ENCODE measurements at places on chromosomes 3 and 15.

DNA sequence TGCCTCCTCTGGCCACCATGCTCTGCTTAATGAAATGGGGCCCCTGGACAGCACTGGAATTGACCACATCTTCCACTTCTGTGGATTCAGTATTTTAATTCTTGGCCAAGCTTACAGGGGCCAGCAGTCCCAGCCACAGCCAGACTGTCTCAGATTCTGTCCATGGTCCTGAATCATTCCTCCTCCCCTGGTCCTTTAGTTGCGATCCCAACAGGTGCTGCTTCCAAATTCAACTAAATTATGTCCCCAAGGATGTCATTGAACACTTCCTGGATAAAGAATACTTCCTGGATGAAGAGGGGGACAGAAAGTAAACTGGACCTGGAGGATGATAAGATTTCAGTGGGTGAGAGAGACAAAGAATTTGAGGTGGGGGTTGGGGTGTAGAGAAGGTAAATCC is 111.1 kb upstream of the FOXB1 start:
- DNase-seq: no peak

GRCh38 chr15:68930268-68931022 is at the start of gene SPESP1:
SPESP1 (plus strand) TSS chr15:68930525; CDS start chr15:68930654, 129 bp downstream.
- peak; percentile 51 for DNase-seq

DNA sequence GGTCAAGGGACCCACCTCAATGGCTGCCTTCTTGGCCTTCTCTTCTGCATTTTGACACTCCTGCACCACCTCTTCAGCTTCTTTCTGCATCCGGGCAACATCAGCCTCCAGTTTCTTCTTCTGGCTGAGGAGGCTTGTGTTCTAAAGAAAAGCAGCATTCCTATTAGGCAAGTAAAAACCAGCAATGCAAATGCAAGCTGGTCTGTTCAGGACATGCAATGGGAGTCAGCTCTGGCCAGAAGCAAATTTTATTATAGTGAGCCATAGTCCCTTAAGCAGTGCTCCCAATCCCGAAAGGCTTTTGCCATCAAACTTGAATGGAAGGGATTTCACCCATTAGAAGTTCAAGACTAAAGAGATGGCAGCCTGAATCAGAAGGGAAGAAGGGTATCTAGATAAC is 97.7 kb downstream of the HHLA2 start:
- no peak for DNase-seq

DNA sequence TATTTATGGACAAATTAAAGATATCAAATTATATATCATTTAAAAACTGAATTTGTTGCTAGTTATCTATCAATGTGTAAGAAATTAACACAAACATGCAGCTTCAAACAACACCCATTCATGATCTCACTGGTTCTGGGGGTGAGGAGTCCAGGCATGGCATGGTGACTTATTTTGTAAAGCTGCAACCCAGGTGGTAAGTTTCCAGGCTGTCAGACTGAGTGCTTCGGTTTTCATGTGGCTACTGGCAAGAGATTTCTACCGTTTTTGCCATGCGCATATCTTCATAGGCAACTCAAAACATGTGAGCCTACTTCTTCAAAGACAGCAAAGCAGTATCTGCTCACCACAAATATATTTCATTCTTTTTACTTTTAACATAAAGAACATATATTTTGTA is 364.3 kb upstream of the BCHE start:
- DNase-seq: no peak

DNA sequence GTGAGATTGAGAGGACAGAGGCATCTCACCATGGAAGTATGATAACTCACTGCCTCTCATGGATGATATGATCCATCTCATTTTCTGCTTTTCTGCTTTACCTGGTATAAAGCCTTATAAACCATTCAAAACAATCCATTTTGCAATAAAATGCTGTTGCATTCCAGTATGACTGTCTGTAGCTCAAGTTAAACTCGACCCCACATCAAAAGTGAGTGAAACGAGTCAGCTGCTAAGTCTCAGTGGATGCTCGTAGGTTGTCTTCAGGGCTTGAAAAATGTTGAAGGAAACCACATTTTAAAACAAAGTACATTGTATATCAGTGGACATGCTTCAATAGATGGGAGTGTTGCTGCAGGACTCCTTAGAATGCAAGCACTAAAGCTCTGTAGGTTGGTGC is 839.0 kb downstream of the TUSC7 start:
- DNase-seq: no peak

DNA sequence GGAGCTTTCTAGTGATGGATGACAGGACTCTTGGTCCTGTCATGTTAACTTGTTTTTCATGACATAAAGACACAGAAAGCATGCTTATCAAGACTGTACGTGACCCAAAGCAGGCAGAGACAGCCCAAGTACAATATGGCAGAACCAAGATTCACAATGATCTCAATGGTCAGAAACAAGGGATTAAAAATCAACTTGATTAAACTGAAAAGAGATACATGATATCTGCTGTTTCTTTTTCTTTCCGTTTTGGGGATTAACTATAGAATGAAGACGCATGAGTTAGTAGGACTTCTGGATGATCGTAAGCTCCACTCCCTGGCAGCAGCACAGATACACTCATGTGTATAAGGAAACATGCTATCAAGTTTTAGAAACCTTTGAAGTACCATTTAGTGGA is 98.4 kb upstream of the MYZAP start:
- DNase-seq: no peak

DNA sequence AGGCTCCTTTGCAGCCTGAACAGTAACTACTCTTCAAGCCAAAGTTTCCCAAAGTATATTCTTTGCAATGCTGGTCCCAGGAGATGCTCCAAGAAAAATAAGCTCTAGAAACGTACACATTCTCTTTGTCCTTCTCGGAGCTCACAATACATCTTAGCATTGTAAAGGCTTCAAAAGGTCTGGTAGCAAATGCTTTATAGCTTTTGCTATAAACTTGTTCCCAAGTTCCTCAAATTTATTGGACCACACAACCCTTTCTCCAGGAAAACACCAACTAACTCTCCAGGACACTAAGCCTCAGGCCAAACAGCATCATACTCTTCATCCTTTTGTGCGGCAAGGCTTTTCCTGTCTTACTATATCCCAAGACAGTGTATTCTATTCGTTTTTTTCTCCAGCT is 455.6 kb upstream of the PROK2 start:
- no peak for DNase-seq

DNA sequence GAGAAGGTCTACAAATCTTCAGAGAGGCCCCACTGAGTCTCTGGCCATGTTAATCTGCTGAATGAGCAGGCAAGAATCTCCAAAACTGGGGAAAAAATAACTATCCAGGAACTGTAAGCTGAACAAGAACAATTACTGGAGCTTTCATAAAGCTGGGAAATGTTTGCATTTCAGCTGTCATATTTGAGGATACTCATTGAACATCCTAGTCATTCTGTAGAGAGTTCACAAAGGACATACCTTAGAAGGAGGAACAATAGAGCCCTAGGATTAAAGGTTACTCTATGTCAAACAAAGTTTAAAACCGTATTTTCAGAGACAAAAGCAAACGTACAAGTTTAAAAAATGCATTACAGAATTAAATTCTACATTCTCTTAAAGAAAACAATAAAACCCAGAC is 257.5 kb downstream of the SCAPER start:
- no peak for DNase-seq

- no peak for DNase-seq
Measured at GRCh38 chr3:16474216-16474615, 39.3 kb downstream of the RFTN1 start.

DNA sequence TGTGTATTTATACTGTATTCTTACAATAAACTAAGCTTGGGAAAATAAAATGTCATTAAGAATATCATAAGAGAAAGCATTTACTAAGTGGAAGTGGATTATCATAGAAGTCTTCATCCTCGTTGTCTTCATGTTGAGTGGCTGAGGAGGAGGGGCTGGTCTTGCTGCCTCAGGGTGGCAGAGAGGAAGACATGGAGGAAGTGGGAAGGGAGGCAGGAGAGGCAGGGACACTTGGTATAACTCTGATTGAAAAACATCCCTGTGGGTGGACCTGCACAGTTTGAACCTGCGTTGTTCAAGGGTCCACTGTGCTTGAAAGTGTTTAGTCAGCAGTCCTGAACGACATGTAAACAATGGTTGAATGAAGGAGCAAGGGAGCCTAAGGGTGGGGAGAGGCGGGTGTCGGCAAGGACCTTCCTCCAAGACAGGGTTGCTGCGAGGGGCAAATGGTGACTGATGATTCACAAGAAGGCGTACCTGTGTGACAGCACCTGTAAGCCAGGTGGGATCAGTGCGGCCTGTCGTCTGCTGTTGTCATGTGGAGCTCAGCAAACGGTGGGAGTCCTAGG is 103.8 kb upstream of the KLF13 start:
- no peak for DNase-seq

DNA sequence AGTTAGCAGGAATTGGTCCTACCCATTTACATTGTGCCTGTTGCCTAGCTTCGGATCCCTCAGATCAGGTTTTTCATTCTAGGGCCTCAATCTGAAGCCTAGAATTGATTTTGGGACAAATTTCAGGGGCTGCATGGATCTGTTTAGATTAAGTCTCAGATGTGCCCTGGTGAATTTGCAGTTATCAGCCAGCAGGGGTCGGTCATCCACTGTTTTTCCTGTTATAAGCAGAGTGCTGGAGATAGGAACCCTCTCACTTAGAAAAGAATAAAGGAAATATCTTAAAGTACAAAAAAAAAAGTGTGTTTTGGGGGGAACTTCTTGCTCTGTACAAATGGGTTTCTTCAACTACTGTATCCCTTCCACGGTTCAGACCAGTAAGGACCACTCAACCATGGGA is 212.5 kb downstream of the BCHE start:
- DNase-seq: no peak

DNA sequence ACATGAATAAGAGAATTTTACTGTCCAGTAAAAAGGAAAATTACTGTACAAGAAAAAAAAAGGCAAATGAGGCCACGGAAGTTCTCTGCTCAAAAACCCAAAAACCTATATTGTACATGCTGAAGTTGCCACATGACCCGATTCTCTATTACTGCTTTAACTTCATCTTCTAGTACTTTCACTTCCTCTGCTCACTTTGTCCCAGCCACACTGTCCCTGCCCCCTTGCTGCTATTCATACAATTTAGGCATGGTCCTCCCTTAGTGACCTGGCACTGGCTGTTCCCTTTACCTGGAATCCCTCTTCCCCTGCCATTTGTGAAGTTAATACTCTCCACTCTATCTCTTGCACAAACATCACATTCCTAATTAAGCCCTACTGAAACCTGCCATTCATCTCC is 457.4 kb downstream of the MAGI1 start:
- DNase-seq: no peak

DNA sequence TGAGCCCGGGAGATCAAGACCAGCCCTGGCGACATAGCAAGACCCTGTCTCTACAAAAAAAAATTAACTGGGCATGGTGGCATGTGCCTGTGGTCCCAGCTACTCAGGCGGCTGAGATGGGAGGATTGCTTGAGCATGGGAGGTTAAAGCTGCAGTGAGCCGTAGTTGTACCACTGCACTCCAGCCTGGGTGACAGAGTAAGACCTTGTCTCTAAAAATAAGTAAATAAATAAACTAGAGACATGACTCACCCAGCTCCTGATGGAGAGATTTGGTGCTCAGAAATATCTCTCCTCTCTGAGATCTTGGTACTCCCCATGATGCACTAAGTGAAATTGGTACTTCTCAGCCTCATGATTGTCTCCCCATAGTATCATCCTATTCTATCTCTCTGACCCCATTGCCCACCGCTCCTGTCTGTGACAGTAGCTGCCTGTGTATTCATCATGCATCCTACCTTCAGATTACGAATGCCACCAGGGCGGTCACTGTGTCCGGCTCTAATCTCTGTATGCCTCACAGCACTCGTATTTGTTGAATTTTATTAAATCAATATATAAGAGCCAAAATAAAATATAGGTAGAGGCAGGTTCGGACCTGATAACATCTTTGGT is 50.9 kb downstream of the ABHD2 start:
- no peak for DNase-seq

DNA sequence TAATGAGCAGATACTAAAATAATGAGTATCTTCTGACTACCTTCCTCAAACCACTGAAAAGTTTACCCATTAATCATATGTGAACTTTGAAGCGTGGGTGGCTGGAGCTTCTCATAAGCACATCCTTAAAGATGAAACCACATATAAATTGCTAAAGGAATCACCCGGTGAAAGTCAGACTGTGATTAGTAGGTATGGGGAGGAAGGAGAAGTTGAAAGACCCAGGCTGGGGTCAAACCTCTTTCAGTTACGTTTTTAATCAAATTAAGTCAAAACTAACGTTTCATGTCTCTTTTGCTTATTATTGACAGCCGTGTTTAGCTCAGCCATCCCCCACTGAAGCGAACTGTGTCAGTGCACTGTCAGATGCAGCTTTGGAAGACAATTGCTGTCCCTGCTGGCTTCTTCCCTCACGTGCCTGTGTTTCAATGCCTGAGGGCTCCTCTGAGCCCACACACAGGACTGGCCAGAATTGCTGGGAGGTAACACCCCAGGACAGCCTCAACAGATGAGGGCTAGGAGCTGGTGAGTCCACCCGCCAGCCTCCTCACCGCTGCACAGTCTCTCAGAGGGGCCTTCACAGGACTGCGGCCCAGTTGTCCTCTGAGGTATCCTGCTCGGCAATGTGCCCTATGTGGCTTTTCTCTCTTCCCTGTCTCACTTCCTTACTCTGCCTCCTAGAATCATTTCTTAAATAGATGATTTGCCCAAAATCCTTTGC is 29.3 kb upstream of the SH3BP5 start:
- no peak for DNase-seq

DNA sequence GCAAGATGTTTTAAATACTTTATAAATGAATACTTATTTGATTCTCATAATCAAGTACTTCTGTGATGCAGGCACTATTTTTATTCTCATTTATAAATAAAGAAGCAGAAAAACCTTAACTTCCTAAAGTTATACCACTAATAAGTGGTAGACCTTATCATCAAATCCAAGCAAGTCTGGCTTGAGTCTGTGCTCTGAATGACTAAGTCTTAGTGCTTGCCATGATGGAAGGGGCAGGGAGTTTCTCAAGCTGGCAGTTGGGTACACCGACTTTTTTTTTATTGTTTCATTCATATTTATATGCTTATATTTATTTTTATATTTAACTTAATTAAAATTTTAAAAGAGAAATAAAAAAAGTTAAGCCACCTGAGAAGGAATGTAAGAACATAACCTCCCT is 23.6 kb downstream of the SLMAP start:
- no peak for DNase-seq

- no peak for DNase-seq
Measured at GRCh38 chr3:118842147-118842863, 192.3 kb downstream of the IGSF11 start.

GRCh38 chr15:43954181-43954621 is 127.4 kb downstream of the WDR76 start:
- DNase-seq: no peak

GRCh38 chr3:172402090-172402489 is 46.2 kb downstream of the GHSR start:
- DNase-seq: no peak

GRCh38 chr3:127630811-127631714 is 2.1 kb downstream of the PODXL2 start:
- DNase-seq: no peak

DNA sequence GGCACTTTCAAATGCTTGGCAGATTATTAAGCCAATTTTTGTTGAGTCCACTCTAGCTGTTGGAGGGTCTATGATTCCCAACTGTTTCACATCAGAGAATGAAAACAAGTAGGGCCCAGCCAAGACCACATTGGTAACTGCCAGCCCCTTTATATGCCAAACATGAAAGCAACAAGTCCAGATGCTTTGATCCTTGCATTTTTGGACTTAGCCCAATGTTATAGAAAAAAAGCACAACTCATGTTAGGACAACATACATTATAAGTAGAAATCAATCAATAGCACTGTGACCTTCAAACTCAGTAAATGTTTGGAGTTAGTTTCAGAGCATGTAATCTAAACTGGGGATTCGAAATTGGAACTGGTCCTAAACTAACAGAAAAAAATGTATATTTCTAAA is 674.7 kb downstream of the MECOM start:
- DNase-seq: no peak

- peak; percentile 83 for DNase-seq
Measured at GRCh38 chr3:58008141-58009025, at the start of gene FLNB. FLNB (plus strand) TSS chr3:58008422; CDS start chr3:58008565, 143 bp downstream.
